ENCODE measurements at places on chromosomes 3 and 15. TPM values are rescaled to one million over a fixed set of nuclear protein-coding genes. Genes with fewer than 3 reads are reported as not detected.
A peak's percentile ranks its signal among the peaks of the same experiment; 100 is the strongest.

DNA sequence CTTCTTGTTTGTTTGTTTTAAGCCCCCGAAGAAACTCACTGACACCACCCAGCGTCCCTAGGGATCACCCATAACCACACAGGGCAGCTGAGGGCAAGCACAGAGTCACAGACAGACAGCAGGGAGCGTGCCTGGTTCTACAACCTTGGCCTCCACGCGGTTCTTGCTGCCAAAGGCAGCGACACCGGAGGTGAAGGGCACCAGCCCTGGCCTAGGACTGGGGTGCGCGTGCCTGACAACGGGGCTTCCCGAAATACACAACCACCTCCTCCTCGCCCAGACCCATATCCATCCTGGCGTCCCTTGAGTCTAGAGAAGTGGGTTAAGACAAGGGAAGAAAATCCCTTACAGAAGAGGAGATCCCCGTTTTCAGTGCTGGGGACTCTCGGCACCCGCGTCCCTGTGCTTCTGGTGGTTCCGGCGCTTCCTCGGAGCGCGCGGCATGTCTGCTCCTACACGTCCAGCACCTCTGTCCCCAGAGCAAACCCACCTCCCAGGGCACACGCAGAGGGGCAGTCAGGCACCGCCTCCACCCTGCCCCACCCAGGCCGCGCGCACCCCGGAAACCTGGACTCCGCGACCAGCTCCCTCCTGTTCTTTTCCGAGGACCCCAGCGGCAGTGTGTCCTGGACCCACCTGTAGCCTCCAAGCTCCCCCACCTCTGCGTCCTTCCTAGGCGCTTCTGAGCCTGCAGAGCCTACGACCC lies 911 bp downstream of the RFTN1 start:
- peaks cover 2% of the 10 kb centered on the region for H3K36me3 ChIP-seq
- H3K4me3 ChIP-seq, result peak overlapping the region; percentile 93
- no peaks in the 10 kb centered on the region for H3K27me3 ChIP-seq
- H3K27ac ChIP-seq, result peak overlapping the region; percentile 96
- DNase-seq, result no peak

DNA sequence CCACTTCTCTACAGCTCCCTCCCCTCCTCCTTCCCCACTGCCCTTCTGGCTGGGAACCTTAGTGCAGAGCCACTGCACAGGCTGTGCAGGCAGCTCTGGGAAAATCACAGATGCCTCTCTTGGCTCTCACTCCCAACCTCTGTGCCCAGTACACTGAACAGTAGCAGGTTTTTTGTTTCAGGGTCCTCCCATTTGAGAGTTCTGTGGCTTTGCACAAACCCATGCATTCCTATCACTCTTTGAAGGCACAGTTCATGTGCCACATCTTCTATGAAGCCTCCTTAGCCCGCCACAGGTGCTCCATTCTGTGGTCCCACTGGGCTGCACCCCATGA lies 103.9 kb downstream of the SNRK start:
- no peak overlapping the region for H3K4me3 ChIP-seq
- no peak for DNase-seq

SYNPR gene
- not detected for total RNA-seq

ADAMTS9 gene
- total RNA-seq, result 1.5 TPM

DNA sequence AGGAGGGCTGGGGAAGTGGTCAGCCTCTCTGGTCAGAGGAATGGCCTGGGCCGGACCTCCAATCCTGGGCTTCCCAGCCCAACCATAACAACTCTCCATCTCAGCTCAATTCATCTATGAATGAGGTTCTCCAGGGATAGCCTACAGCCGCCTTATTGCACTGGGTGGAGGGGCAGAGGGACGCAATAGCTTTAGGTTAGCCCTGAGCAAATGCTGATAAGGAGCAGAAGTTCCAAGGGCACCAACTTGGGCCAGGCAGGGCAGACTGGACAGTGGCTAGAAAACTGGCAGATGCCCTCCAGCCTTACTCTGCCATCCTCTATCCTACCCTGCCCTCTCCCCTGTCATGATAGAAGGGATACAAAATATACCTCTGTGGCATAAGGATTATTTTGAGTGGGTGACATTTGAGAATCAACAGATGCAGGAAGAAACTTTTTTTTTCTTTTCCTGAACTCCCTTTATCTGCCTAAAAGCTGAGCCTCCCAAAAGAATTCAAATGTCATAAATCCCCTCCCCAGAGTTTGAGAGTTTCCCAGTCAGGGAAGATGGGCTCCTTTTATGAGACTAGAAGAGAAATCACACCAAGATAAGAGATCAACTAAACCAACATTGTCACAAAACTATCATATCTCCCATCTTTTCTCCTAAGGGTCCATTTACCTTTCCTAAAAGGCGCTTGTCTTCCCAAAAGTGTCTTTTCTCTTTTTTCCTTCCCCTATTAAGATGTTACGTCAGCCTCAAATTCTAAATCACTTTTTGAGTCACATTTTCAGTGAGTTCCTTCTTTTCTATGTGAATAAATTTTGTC lies 40.4 kb upstream of the C15orf39 start:
- H3K36me3 ChIP-seq, result no peaks in the 10 kb centered on the region
- no peaks in the 10 kb centered on the region for H3K27me3 ChIP-seq
- H3K4me3 ChIP-seq, result no peak overlapping the region
- no peaks in the 10 kb centered on the region for H3K4me1 ChIP-seq

DNA sequence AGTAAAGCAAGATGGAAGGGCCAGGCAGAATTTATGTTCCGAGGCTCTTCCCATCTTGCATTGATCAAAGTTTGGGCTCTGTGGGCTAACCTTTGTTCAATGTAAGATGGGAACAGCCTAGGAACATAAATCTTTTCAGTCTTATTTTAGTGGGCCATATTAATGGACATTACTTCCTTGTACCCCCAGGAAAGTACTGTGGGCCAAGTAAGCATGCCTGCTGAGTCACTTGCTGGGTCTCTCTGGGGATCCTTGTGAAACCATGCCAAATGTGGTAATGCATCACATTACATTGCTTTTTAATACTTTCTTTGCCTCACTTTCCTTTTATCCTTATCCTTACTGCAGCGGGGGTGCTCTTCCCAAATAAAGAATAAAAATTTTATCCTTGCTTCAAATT lies 349.5 kb upstream of the POU1F1 start:
- no peaks in the 10 kb centered on the region for H3K36me3 ChIP-seq
- no peaks in the 10 kb centered on the region for H3K4me1 ChIP-seq
- DNase-seq, result no peak
- H3K27me3 ChIP-seq, result no peaks in the 10 kb centered on the region

DNA sequence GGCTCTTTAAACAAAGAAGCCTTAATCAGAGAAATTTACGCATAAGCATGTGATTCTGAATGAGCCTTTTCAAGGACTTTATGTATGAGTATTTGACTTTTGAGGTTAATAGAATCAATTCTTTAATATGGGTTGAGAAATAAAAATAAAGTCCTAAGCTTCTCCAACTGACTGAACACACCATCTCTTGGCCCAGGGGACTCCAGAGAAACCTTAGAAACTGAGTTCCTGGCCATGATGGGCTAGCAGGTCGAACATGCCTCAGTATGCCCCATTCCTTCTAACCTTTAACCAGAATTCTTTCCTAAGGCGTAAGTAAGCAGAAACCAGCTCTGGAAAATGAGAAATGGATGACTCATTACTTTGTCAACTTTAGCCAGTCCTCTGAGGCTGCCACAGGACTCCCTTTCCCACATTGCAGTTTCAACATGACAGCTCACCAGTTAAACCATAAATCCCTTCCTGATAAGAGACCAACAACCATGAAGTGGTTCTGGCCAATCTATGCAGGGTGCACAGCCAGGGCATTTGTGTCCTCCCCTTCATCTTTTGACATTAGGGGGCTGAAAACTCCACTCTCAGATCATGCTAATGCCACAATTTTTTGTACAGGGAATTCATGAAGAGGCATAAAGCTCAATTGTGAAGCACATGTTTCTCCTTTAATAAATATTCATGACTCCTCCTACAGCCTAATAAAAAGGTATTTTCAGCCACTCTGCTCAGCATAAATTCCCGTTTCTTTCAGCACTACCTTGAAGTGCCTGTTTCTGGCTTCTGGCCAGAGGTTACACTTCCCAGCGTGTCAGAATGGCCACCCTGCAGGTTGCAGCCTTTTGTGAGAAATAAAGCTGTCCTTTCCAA lies 33.3 kb downstream of the TM4SF18 start:
- H3K27me3 ChIP-seq, result no peaks in the 10 kb centered on the region
- H3K4me3 ChIP-seq, result no peak overlapping the region
- H3K36me3 ChIP-seq, result peaks cover 8% of the 10 kb centered on the region
- H3K4me1 ChIP-seq, result peaks cover 56% of the 10 kb centered on the region
- no peak for DNase-seq

LSM3 gene
- total RNA-seq, result 9.9 TPM

DNA sequence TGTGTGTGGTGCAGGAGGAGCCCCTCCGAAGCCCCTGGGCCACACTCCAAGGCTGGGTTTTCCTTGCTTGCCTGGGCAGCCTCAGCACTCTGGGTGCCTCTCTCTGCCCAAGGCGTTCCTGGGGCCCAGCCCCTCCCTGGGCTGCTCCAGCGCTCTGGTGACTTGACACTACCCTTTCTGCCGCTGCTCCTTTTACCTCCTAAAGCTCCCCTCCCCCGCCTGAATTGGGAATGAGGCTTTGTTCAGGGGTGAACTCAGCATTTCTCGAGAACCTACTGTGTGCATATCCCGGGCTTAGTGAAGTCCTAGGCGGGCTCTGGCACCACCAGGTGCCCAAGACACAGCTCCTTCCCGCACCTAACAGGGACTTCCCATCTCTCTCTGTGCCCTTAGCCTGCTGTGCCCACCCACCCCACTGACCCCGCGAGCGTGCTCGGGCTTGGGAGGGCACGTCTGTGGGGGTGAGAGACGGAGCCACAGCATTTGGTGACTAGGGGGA lies 1.2 kb upstream of the BAHD1 start:
- peak overlapping the region; percentile 87 for H3K27ac ChIP-seq
- no peak for DNase-seq
- peaks cover 22% of the 10 kb centered on the region for H3K27me3 ChIP-seq
- no peaks in the 10 kb centered on the region for H3K36me3 ChIP-seq
- peaks cover 61% of the 10 kb centered on the region for H3K4me1 ChIP-seq
- H3K4me3 ChIP-seq, result peak overlapping the region; percentile 93

Data from osteocyte (in vitro differentiated cells).